NCI-H2081 (cell line): ENCODE measurements at places on chromosomes 7 and 10.

GRCh38 chr10:42974693-42975002, 102.2 kb upstream of the RET start:
- DNase-seq, result no peak

DNA sequence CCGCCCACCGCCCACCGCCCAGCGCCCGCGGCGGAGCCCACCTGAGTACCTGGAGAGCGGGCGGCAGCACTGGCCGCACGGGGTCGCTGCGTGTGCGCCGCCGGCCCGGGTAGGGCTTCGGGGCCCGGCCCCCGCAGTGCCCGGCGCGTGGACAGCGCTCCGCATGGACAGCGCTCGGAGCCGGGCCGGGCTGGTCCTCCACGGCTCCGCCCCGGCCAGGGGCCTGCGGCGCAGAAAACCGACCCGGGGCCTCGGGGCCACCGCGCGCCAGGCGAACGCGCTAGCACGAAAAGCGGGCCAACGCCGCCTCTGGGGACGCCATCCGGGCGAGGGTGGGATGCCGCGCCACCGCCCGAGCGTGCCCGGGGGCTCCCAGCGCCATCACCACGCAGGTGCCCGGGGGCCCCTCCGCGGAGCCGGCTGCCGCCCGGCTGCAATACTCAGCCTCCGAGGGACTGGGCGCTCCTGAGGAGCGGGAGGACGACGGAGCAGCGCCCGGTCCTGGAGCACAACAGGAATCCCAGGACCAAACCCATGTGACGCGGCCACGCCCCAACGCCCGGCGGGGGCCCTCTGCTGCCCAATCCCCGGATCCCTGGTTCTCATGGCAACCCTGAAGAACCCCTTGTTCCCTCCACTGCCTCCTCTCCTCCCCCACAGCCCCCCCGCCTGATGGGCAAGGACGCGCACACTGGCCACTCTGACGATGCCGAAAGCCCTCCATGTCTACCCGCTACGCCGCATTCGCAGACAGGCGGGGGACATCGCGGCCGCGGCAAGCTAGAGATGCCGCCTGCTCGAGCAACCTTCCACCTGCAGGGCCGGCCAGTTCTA, at the start of gene GRB10:
Gene GRB10, minus strand, starts transcription at position 522 of the 834 bp plus-strand sequence. CDS start 50,574 bp downstream, outside the sequence.
- DNase-seq, result no peak

GRCh38 chr10:100516847-100517246, 2.8 kb downstream of the SEC31B start:
- DNase-seq, result no peak

- DNase-seq, result no peak
Measured at GRCh38 chr7:29398011-29398410, 165.6 kb upstream of the PRR15 start.

- no peak for DNase-seq
Measured at GRCh38 chr10:125838802-125839575, 15.6 kb downstream of the BCCIP start.
